ENCODE measurements at places on chromosomes 7 and 10.
A peak's percentile ranks its signal among the peaks of the same experiment; 100 is the strongest.

GRCh38 chr10:88091490-88092061 is 228.2 kb downstream of the PTEN start:
- no peak overlapping the region for H3K4me3 ChIP-seq
- H3K4me1 ChIP-seq, result peaks cover 36% of the 10 kb centered on the region
- DNase-seq, result peak; percentile 57
- H3K27me3 ChIP-seq, result peaks cover 17% of the 10 kb centered on the region
- H3K36me3 ChIP-seq, result no peaks in the 10 kb centered on the region

GRCh38 chr7:135743907-135744731 is 4.5 kb downstream of the FAM180A start:
- H3K4me3 ChIP-seq, result no peak overlapping the region
- no peak overlapping the region for H3K27ac ChIP-seq

DNA sequence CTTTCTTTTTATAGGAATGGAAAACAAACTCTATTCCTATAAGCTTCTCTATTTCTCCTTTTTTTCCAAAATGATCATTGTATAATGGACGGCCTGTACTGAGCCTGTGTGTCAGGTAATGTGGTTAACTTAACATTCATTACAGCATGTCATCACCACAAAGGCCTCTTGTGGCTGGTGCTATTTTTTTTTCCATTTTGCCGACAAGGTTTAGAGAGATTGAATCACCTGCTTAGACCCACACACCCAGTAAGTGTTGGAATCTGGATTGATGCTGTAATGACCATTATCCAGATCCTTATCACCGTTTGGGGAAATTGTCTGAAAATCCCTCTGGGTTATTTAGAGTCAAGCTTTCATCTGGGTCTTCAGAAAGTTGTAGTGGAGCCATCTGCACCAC is 18.5 kb downstream of the AKR1B15 start:
- no peak for DNase-seq
- H3K4me3 ChIP-seq, result no peak overlapping the region
- peaks cover 9% of the 10 kb centered on the region for H3K27me3 ChIP-seq

- DNase-seq, result no peak
- H3K4me1 ChIP-seq, result no peaks in the 10 kb centered on the region
- peaks cover 8% of the 10 kb centered on the region for H3K27me3 ChIP-seq
- no peak overlapping the region for H3K27ac ChIP-seq
- H3K36me3 ChIP-seq, result no peaks in the 10 kb centered on the region
Observed at GRCh38 chr10:10533437-10533836, 484.2 kb upstream of the CELF2 start.

GRCh38 chr10:31340343-31340742 is 21.3 kb downstream of the ZEB1 start:
- H3K4me1 ChIP-seq, result peaks cover 30% of the 10 kb centered on the region
- no peak overlapping the region for H3K4me3 ChIP-seq
- no peaks in the 10 kb centered on the region for H3K27me3 ChIP-seq
- peaks cover 2% of the 10 kb centered on the region for H3K36me3 ChIP-seq
- no peak overlapping the region for H3K27ac ChIP-seq

- H3K4me3 ChIP-seq, result no peak overlapping the region
- H3K4me1 ChIP-seq, result peaks cover 36% of the 10 kb centered on the region
- H3K27me3 ChIP-seq, result no peaks in the 10 kb centered on the region
- H3K27ac ChIP-seq, result no peak overlapping the region
- peaks cover 13% of the 10 kb centered on the region for H3K36me3 ChIP-seq
Observed at GRCh38 chr7:96310110-96310509, 11.8 kb downstream of the SLC25A13 start.

DNA sequence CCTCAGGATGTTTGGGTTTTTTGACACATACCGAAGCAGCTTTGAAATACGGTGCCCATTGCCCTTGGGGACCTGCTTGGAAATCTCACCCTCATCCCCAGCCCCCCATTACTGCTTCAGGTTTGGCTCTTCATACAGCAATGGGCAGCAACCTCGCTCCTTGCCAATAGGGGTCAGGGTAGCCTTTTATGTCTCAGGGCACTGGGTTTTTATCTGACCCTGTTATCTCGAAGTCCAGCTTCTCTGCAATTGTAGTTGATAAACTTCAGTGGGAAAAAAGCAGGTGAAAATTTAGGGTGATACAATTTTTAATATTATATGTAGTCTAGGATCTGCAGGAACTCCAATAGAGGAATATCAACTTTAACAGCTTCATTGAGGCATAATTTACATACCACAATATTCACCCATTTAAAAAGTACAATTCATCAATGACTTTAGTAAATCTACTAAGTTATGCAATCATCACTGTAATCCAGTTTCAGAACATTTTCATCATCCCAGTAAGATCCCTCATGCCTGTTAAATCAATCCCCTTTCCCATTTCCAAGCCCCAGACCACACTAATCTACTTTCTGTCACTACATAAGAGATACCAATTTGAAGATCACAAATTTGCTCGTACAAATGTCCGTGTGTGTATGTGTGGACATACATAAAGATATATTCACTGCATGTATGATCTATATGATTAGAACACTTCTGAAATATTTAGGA is 386.2 kb downstream of the KCNMA1 start:
- no peak overlapping the region for H3K27ac ChIP-seq
- no peaks in the 10 kb centered on the region for H3K27me3 ChIP-seq
- H3K4me1 ChIP-seq, result peaks cover 16% of the 10 kb centered on the region
- no peak overlapping the region for H3K4me3 ChIP-seq

Data from activated naive CD8-positive, alpha-beta T cell treated with anti-CD3 and anti-CD28 coated beads, Interleukin-2, amount 50 U/mL, for 24 hours (primary cell).